Activated CD4-positive, alpha-beta memory T cell treated with anti-CD3 and anti-CD28 coated beads, Interleukin-2, amount 10 ng/mL, durations not matched to agents 7 days and 5 days (primary cell): ENCODE measurements at places on chromosomes 7 and 10. TPM values are rescaled to one million over a fixed set of nuclear protein-coding genes. Genes with fewer than 3 reads are reported as not detected.

The ERCC6 gene
- total RNA-seq = 29.2 TPM

DNA sequence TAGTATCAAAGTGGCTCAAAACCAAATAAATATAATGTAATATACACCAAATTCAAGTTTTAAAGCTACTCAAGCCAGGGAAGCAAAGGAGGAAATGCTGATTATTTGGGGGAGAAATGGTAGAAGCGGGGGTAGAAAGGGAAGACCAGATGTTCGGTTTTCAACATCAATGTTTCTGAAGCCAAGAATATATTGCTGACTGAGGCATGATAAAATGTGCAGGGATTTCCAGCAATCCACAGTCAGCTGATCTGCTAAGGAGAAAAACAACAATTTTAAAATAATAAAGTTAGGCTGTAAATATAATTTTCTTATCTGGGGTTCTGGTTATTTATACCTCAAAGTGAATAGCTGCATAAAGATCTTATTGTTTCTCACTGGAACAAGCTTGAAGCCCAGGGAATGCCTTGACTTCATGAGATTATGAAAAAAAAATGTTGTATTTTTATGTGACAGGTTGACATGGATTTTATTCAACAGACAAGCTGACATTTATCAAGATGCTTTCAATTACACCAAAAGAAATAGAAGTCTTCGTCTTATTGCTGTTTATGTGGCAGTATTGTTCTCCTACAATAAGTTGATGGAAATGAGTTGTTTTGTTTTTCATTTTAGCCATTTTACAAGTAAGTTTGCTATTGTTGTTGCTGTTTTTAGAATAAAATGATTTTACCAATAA, 28.6 kb upstream of the BMPER start:
- no peak for DNase-seq

The TAS2R41 gene
- total RNA-seq = not detected

The MBL2 gene
- not detected for total RNA-seq
